ENCODE measurements at places on chromosomes 7 and 10.

DNA sequence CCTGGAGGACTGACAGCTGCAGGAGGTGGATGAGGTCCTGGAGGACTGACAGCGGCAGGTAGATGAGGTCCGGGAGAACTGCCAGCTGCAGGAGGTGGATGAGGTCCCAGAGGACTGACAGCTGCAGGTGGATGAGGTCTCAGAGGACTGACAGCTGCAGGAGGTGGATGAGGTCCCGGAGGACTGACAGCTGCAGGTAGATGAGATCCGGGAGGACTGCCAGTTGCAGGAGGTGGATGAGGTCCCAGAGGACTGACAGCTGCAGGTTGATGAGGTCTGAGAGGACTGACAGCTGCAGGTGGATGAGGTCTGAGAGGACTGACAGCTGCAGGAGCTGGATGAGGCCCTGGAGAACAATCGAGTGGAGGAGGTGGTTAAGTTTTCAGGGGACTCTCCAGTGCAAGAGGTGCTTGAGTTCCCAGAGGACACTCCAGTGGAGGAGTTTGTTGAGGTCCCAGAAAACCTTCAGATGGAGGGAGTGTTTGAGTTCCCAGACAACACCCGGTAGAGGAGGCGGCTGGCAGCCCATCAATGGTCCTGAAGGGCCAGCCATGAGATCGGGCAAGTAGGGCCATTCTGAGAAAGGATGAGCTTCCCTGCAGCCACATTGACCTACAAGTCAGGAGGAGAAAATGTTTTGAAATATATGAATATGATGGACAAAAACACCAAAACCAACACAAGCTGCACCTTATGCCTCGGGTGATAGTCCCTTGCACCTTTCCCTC lies 4.7 kb upstream of the EIF5AL1 start:
- no peak for DNase-seq

GRCh38 chr7:142329062-142329790 lies 71.4 kb upstream of the PRSS58 start:
- no peak for DNase-seq

DNA sequence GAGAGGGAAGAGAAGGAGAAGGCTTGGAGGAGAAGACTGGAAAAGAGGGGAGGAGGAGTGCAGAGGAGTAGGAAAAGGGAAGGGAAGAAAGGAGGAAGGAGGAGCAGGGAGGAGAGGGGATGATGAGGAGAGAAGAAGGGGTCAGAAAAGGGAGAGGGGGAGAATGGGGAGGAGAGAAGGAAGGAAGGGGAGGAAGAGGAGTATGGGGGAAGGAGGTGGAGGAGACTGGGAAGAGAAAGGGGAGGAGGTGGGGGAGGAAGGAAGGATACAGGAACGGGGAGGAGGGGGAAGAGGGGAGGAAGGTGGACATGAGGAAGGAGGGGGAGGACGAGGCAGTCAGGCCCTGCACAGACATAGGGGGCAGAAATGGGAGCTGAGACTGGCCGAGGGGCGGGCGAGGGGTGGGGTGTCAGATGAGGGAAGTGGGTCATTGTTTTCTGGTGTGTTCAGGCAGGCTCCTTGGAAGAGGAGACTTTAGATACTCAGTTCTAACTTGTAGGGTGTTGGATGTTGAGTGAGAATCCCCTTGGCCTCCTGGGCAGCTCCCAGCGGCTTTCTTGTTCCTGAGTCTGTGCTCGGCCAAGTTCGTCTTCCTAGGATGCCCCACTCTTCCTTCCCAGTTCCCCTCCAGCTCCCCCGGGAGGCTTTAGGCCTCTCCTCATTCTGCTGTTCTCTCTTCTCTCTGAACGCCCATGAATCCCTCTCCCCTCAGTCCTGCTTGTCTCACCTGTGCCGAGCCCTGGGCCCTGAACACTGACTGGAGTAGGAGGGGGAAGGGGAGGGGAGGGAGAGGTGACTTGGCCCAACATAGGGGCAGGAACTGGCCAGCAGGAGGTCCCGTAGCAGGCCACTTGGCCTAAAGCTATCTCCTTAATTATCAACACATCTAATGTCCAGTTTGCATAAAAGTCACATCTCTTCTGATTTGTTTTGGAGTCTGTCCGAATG lies 12.8 kb upstream of the CRHR2 start:
- DNase-seq, result no peak

- no peak for DNase-seq
These were observed 17.2 kb downstream of the CEP41 start for GRCh38 chr7:130423501-130424037.

- no peak for DNase-seq
These were observed 90.8 kb downstream of the PRLHR start for GRCh38 chr10:118504467-118505205.

- peak; percentile 56 for DNase-seq
These were observed 1.9 kb upstream of the ARL4A start for GRCh38 chr7:12685550-12685949.

DNA sequence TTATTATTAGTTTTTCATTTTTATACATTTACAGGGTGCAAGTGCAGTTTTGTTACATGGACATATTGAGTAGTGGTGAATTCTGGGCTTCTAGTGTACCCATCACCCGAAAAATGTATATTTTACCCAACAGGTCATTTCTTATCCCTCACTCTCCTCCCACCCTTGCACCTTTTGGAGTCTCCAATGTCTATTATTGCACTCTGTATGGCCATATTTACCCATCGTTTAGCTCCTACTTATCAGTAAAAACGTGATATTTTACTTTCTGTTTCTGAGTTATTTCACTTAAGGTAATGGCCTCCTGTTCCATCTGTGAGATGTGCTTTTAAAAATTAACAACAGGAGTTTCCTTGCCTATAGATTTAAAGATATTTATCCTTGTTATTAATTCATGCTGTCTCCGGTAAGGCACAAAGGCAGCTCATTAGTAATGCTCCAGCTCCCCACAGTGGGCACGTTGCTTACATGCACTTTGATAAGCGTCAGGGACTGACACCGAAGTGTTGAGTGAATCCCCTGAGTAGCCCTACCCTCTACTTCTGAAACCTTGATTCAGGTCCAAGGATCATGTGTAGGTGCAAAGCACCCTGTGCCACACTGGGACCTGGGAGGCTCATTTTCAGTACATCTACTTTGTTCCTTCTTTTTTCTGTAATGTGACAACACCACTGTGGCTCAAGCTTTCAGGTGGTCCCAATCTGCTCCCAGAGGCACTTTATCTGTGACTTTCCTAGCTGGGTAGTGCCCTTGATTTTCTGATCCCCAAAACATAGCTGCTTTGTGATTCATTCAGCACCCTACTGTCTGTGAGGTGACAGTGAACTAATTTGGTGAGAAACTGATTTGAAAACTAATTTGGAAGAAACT lies 27.3 kb downstream of the HYAL4 start:
- peak; percentile 43 for DNase-seq
